ENCODE measurements at places on chromosomes 4 and X. TPM values are rescaled to one million over a fixed set of nuclear protein-coding genes. Genes with fewer than 3 reads are reported as not detected.

ENPEP gene
- total RNA-seq: 0.28 TPM

GLUD2 gene
- 1.6 TPM for total RNA-seq

TMSB15C gene
- 5.8 TPM for total RNA-seq

AR gene
- 4.7 TPM for total RNA-seq

IBSP gene
- not detected for total RNA-seq

GRCh38 chr4:137452799-137453198 is 79.5 kb downstream of the PCDH18 start:
- no peaks in the 10 kb centered on the region for H3K4me1 ChIP-seq
- no peaks in the 10 kb centered on the region for H3K27me3 ChIP-seq
- H3K27ac ChIP-seq: no peak overlapping the region
- DNase-seq: no peak

GRCh38 chrX:66144258-66144657 is 19.8 kb upstream of the HEPH start:
- H3K4me3 ChIP-seq: no peak overlapping the region
- no peaks in the 10 kb centered on the region for H3K4me1 ChIP-seq
- H3K36me3 ChIP-seq: no peaks in the 10 kb centered on the region
- H3K27me3 ChIP-seq: peaks cover 3% of the 10 kb centered on the region
- DNase-seq: no peak

GRCh38 chrX:38652934-38653442 is 91.6 kb downstream of the TSPAN7 start:
- DNase-seq: no peak
- no peaks in the 10 kb centered on the region for H3K36me3 ChIP-seq
- H3K27me3 ChIP-seq: peaks cover 10% of the 10 kb centered on the region

DNA sequence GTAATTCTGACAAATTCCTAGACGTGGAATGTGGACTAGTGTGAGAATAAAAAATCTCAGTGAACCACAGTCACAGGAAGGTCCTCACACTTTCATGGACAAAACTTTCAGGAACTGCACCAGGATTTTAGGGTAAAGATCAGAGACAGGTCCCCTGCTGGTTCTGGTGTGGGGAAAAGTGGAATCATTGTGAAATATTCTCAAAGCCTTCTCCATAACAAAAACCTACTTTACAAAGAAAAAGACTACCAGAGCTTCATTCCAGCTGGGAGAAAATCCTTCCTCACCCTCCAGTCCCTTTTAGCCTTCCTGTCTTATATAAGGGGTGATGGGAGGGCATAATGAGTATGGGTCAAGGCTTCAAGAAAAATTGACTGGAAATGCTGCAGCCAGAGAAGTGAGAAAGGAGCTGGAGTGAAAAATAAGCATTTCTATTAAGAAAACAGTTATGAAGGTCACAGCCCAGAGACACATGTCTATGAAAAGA is 325.8 kb downstream of the ARAP2 start:
- no peaks in the 10 kb centered on the region for H3K27me3 ChIP-seq
- H3K27ac ChIP-seq: no peak overlapping the region
- H3K4me3 ChIP-seq: no peak overlapping the region
- no peak for DNase-seq
- no peaks in the 10 kb centered on the region for H3K4me1 ChIP-seq

GRCh38 chr4:145177906-145178538 is 2.4 kb downstream of the OTUD4 start:
- peaks cover 4% of the 10 kb centered on the region for H3K36me3 ChIP-seq
- no peaks in the 10 kb centered on the region for H3K4me1 ChIP-seq
- H3K4me3 ChIP-seq: peak overlapping the region; percentile 77
- H3K27me3 ChIP-seq: no peaks in the 10 kb centered on the region
- DNase-seq: peak; percentile 45
- H3K27ac ChIP-seq: peak overlapping the region; percentile 63

GRCh38 chr4:108068442-108068841 is 78.8 kb downstream of the HADH start:
- H3K4me3 ChIP-seq: no peak overlapping the region
- H3K36me3 ChIP-seq: no peaks in the 10 kb centered on the region
- no peaks in the 10 kb centered on the region for H3K4me1 ChIP-seq
- H3K27me3 ChIP-seq: peaks cover 2% of the 10 kb centered on the region
- no peak for DNase-seq

DNA sequence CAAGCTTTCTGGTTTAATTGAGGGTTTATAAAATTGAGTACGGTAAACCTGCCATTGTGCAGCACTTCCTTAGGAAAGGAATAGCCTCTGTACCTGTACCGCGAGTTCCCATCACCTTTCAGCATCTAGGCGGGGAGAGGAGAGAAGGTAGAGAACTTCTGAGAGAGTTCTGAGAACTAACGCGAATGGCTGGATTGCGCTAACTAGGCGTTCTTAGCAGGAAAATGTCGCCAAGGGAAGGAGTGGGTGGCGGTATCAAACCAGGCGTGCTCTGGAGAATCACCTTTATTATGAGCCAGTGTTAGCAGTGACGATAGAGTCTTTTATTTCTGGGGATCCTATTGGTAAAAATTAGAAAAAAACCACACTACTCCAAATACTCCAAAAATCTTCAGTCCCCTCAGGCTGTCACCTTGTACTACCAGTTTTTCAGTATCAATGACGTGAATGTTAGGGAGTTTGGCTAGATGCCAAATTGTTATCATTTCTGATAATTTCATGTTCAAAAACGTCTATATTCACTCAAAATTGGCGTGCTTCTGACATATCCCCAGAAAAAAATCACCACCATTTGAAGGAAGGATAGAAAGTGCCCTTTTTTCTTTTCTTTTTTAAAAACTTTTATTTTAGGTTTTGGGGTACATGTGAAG is 1.4 kb downstream of the UGT8 start:
- peaks cover 22% of the 10 kb centered on the region for H3K27me3 ChIP-seq
- no peak overlapping the region for H3K27ac ChIP-seq
- no peaks in the 10 kb centered on the region for H3K36me3 ChIP-seq
- H3K4me3 ChIP-seq: no peak overlapping the region
- peaks cover 1% of the 10 kb centered on the region for H3K4me1 ChIP-seq

DNA sequence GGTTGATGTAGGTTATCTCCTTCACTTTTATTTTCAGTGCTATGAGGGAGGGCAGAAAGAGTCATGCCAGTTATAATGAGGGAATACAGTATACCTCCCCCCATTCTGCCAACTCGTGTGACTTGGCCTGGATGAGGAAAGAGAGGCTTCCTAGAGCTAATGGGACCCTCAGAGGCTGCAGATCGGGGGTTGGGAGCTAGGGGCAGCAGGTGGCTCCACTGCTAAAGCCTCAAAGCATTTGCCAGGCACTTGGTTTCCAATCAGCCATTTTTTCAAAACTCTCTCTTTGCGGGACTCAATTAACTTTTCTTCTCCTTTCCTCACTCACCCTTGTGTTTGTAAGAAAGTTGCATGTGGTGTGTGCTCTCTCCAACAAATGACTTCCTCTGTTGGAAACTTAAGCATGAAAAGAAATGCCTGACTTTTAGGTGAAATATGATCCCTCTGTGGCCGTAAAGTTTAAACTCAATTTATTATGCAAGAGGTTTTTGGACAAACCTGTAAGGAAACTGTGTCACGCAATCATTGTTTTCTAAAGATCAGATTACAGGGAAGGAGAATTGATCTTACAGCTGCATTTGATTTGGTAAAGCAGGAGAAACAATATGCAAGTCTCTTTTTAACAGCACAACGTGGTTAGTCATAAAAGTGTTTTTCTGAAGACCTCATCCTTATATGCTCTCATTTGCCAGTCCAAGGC is 7.0 kb downstream of the SFRP2 start:
- H3K27me3 ChIP-seq: peaks cover 7% of the 10 kb centered on the region
- H3K27ac ChIP-seq: no peak overlapping the region
- no peaks in the 10 kb centered on the region for H3K4me1 ChIP-seq
- no peaks in the 10 kb centered on the region for H3K36me3 ChIP-seq
- H3K4me3 ChIP-seq: no peak overlapping the region

GRCh38 chr4:22635692-22636091 is 57.0 kb upstream of the GBA3 start:
- DNase-seq: no peak
- no peaks in the 10 kb centered on the region for H3K36me3 ChIP-seq
- no peak overlapping the region for H3K4me3 ChIP-seq
- no peak overlapping the region for H3K27ac ChIP-seq
- no peaks in the 10 kb centered on the region for H3K27me3 ChIP-seq

DNA sequence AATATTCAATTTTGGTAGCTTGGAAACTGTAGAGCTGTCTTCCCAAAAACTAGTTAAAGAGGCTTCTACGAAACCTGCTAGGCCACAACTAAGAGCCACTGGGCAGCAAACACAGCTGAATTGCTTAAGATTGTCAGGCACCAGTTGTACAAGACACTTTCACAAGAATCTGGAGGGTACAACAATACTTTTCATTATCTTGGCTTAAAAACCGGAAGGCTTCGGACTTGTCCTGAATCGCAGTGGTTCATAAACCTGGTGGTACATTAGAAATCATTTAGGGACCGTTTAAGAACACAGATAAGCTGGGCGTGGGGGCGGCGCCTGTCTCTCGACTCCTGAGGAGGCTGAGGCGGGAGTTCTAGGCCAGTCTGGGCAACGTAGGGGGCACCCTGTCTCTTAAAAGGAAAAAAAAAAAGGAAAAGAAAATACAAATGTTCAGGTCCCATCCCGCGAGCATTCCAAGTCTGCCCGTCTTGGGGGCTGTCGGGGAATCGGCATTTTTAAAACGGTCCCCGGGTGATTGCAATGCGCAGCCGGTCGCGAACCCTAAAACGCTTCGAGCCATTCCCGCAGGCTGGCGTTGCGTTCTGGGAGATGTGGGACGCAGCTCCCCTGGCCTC is 763 bp downstream of the PYURF start:
- DNase-seq: peak; percentile 33
- H3K4me1 ChIP-seq: peaks cover 3% of the 10 kb centered on the region
- peak overlapping the region; percentile 89 for H3K4me3 ChIP-seq
- peaks cover 7% of the 10 kb centered on the region for H3K36me3 ChIP-seq
- peak overlapping the region; percentile 78 for H3K27ac ChIP-seq

DNA sequence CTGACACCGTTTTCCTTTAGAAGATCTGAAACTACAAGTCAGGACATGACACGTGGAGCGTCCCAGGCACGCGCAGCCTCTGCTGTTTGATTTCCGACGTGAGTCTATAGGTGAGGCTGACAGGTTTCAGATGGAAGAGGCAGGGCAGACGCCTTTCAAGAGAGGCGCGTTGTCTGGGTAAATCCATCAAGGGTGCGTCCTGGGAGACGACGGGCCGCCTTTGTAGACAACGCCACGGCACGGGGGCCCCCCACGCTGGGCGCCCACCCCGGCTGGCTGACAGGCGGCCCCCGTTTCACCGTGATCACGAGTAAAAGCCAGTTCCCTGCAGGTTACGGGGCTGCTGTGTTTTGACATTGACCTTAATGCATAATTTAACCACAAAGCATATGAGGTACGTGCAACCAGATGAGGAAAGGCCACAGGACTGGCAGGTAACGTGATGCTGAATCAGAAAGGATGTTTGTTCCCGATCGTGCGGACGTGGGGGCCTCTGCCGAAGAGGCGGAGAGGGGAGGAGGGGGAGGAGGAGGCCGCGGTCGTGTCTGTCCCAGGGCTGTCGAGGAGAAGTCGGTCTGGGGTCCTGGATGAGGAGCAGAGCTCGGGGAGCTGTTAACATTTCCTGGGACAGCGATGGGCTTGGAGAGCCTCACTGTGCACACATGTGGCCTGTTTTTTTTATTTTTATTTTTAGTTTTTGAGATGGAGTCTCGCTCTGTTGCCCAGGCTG is 51.1 kb upstream of the PPP2R3B start:
- no peak for DNase-seq
- no peak overlapping the region for H3K4me3 ChIP-seq
- H3K4me1 ChIP-seq: no peaks in the 10 kb centered on the region
- H3K27me3 ChIP-seq: peaks cover 4% of the 10 kb centered on the region

DNA sequence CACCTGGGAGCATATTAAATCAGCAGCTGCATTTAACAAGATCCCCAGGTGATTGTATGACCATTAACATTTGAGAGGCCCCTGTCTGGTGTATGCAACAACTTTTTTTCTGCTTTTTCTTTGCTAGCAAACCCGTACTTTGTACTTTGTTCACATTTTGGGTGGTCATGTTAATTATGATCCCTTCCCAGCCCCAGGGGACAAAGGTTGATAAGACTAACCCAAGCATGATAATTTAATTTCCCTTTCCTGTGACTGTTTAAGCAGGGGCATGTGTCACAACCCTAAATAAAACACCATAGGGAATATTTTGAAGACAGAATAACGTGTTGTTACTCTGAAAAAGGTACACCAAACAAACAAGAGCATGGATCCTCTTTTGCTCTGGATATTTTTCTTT is 332.0 kb downstream of the PCDH18 start:
- H3K36me3 ChIP-seq: no peaks in the 10 kb centered on the region
- no peaks in the 10 kb centered on the region for H3K27me3 ChIP-seq
- DNase-seq: no peak
- no peaks in the 10 kb centered on the region for H3K4me1 ChIP-seq
- H3K4me3 ChIP-seq: no peak overlapping the region
- no peak overlapping the region for H3K27ac ChIP-seq

DNA sequence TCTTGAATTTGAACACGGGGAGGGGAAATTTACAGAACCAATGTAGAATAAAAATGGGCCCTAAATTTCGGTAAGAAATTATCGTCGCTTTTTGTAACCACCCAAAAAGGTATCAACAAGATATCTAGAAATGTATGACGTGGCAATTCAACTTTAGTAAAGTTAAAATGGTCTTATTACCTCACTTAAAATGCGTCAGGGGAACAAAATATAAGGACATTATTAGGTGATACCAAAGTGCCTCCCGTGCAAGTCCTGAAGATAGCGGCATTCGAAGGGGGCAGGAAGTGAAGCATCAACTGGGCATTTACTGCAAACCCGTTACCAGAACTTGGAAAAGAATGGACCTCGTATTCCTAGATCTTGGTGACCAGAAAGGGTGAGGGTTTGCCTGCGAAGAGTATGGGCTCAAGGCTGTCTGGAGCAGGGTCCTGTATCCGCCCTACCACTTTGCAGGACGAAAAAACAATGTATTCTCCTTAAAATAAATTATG is 980 bp downstream of the AP1S2 start:
- H3K27ac ChIP-seq: peak overlapping the region; percentile 13
- H3K4me3 ChIP-seq: peak overlapping the region; percentile 60
- no peaks in the 10 kb centered on the region for H3K4me1 ChIP-seq

DNA sequence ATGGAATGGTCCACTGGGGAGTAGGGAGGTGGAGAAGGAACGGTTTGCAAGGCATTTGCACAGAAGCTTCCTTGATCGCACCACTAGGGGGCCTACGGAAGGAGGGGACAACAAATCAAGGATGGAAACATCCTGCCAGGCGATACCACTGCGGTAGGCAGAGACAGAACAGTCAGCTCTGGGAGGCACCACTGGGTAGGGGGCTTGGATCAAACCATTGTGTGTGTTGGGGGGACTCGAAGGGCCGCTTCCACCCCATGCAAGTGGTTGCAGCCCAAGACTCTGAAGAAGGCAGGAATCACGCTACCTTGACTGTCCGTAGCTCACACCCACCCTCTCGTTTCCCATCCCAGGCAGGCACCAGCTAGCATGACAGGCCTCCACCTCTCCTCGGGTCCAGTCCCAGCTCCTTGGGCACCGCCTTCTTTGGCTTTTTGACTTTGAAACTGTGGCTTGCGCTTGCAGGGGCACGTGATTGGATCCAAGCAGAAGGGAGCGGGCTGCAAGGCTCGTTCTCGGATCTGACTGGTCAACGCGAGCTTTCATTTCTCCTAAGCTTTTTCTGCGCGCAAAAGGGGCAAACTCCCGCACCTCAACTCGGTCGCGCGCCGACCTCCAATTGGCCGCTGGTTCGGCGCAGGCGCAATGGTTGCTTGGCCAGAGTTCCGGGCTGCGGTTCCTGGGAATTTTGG is 28.4 kb downstream of the GAGE1 start:
- DNase-seq: no peak
- no peak overlapping the region for H3K27ac ChIP-seq
- H3K27me3 ChIP-seq: no peaks in the 10 kb centered on the region
- no peaks in the 10 kb centered on the region for H3K36me3 ChIP-seq
- no peaks in the 10 kb centered on the region for H3K4me1 ChIP-seq

Data from IMR-90 (cell line).